IMR-90 (cell line): ENCODE measurements at places on chromosomes 13 and 19. TPM values are rescaled to one million over a fixed set of nuclear protein-coding genes. Genes with fewer than 3 reads are reported as not detected.
A peak's percentile ranks its signal among the peaks of the same experiment; 100 is the strongest.

PNMA8B gene
- total RNA-seq, result under 0.01 and 0.18 TPM in 2 replicates

DNA sequence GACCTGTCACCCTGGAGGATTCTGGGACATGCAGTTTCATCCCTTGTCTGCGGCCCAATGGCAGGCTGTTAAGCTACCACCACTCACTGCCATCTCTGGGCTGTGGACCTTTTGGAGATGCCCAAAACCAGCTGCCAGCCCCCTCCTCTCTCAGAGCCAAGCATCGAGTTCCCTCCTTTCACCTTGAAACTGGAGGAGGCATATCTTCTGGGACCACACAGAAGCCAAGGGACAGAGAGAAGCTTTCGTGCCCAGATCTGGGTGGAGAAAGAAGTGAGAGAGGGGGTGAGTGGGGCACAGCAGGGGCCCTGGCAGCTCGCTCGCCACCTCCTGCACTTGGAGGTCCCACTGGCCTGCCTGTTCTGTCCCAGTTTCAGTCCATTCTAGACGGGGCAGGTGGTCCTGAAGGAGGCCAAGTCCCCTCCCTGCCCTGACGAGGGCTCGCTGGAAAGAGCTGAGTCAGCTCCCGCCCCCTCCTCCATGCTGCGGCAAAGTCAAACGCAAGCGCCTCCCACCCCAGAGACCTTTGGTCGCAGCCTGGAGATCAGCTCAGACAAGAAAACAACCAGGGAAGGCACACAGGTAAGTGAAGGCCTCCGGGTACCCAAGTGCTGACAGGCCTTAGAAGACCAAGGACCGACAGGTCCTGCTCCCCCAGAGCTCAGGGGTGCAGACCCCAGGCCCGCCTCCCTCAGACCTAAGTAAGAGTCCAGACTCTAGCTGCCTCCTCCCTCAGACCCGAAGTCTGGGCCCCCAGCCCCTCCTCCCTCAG lies 3.8 kb downstream of the BCAT2 start:
- H3K27me3 ChIP-seq, result no peaks in the 10 kb centered on the region
- H3K36me3 ChIP-seq, result no peaks in the 10 kb centered on the region; the same call in 1 of the 2 replicates
- H3K4me3 ChIP-seq, result no peak overlapping the region
- peaks cover 5% of the 10 kb centered on the region; the same call in 1 of the 2 replicates for H3K4me1 ChIP-seq
- H3K27ac ChIP-seq, result no peak overlapping the region

DNA sequence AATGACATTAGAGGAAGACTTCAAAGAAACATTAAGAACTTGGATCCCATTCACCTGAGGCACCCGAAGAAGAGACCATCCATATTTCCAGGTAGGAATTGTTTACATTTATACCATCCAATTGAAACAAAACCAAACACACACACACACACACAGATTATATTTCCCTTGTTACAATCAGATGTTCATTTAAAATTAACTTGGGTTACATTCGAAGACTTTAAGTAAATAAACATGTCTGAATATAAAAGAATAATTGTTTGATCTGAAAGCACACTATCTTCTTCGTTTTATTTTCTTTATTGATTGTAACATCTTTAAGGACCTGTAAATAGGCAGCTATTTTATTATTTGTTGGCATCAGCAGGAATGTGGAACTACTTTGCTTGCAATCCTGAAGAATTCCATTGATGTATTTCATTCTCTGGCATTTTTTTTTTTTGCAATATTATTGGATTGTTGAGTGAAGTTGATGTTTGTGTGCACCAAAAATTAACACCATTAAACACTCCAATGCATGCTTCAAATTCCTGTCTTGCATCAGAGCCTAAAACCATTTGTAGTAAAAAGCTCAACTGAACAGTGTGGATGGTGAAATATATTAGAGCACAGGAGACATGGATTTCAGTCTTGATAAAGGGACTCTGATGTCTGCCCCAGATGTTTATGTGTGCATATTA lies 85.3 kb upstream of the FRY start:
- no peak overlapping the region for H3K27ac ChIP-seq
- no peaks in the 10 kb centered on the region for H3K27me3 ChIP-seq
- peak; percentile 29 for DNase-seq
- H3K4me3 ChIP-seq, result peak overlapping the region; percentile 7; the same call in 1 of the 2 replicates
- peaks cover 23% of the 10 kb centered on the region for H3K4me1 ChIP-seq

CEACAM3 gene
- total RNA-seq, result not detected in 2 replicates
